ENCODE measurements at places on chromosomes 4 and X. TPM values are rescaled to one million over a fixed set of nuclear protein-coding genes. Genes with fewer than 3 reads are reported as not detected.

QRFPR gene
- not detected for total RNA-seq

NDNF gene
- total RNA-seq: 4.3 TPM

WDR17 gene
- 1.8 TPM for total RNA-seq

CLGN gene
- not detected for total RNA-seq

SYTL5 gene
- total RNA-seq: 0.33 TPM

ZNF711 gene
- total RNA-seq: 0.66 TPM

MAGEE2 gene
- not detected for total RNA-seq

VCX3B gene
- total RNA-seq: not detected

SPANXA2 gene
- not detected for total RNA-seq

ZNF674 gene
- total RNA-seq: 2.9 TPM

HPSE gene
- 3.5 TPM for total RNA-seq

SSX2B gene
- not detected for total RNA-seq

DLG3 gene
- 3.3 TPM for total RNA-seq

MGAT4D gene
- not detected for total RNA-seq

ACE2 gene
- total RNA-seq: 6.7 TPM

SMIM10L2A gene
- 0.33 TPM for total RNA-seq

SLITRK4 gene
- 13.5 TPM for total RNA-seq

MAMLD1 gene
- total RNA-seq: 9.7 TPM

CMC4 gene
- total RNA-seq: 26.0 TPM

TFDP3 gene
- total RNA-seq: not detected

MAGEB2 gene
- not detected for total RNA-seq

All from subcutaneous adipose tissue (tissue), 4 donors.